Thoracic aorta (tissue), 2 donors: ENCODE measurements at places on chromosomes 1 and 21.

DNA sequence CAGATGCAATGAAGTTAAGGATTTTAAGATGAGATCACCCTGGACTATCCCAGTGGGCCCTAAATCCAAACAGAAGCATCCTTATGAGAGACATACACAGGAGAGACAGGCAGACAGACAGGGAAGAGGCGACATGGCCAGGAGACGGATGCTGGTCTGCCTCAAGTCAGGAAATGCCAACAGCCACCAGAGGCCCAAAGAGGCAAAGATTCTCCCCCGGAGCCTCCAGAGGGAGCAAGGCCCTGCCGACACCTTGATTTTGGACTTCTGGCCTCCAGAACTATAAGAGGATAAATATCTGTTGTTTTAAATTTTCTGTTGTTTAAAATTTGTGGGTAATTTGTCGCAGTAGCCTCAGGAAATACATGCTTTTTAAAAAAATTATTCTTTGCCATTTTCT is 116.4 kb downstream of the GLIS1 start:
- no peak for DNase-seq

GRCh38 chr1:39973503-39974135 is 18.7 kb downstream of the MFSD2A start:
- DNase-seq, result peak; percentile 17

- DNase-seq, result no peak
Observed at GRCh38 chr1:154801234-154802011, 68.7 kb downstream of the KCNN3 start.

- no peak for DNase-seq
Observed at GRCh38 chr1:210074904-210075303, 136.9 kb downstream of the SYT14 start.

DNA sequence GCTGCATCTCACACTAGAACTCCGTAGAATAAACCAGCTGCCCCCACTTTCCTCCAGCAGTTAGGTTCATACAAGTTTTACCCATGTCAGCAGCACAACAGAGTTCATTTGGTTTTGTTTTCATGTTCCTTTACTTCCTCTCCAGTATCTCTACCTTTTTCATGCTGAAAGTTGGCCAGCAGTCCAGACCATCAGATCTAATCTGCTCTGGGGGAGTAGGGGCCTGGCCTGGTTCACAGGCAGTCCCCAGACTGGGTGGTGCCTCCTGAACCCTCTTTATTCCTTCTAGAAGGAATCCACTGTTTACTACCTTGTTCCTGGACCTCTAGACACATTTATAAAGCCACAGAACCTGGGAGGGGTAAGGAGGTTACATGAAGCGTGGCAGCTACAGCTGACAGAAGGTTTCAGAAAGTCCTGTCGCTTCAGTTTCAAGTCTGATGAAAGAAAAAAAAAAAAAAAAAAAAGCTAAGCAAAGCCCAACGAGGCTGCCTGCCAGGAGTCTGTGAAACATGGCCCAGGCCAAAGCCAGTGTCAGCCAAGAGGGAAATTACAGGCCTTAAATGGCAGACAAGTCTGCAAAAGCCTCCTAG is 184.6 kb upstream of the JUN start:
- DNase-seq, result peak; percentile 33

DNA sequence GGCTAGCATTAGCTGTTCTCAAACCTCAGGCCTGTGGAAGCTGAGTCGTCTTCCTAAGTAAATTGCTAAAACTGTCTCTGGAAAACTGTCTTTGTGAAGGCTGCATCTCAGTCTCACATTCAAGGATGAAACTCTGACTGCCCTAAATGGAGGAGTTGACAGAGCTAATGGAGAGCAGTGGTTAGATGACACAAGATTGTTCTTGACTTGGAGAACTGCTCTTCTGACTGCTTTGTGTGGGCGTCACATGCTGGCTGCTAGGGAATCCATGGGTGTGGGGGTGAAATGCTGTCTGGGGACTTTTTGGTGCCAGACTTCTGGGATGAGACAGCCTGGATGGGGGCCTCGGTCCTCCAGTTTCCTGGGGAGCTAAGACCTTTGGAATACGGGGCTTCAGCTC is 24.5 kb upstream of the TSPAN2 start:
- DNase-seq, result no peak

GRCh38 chr1:90526954-90527353 is 190.1 kb downstream of the BARHL2 start:
- DNase-seq, result no peak

DNA sequence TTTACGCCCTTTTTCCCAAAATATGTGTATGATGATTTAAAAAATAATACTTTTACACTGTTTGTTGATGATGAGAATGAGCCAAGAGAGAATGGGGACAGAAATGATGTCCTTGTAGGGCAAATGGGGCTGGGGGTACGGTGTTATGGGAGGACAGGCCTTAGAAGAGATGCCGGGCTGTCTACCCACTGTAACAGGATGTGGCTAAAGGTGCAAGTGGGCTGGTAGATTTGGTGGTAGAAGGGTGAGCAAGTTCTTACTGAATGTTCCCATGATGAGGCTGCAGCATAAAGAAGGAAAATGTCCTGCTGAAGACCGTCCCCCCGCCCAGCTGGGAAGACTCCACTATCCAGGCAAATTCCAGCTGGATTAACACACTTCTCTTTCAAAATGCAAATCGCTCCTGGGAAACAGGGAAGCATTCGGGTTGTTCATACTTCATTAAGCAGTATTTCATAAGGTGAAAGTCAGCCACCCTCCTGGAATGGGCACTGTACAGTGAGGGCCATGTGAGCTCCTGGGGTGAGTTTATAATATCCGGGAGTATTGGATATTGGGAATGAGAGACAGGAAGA is 14.0 kb downstream of the GPA33 start:
- no peak for DNase-seq

DNA sequence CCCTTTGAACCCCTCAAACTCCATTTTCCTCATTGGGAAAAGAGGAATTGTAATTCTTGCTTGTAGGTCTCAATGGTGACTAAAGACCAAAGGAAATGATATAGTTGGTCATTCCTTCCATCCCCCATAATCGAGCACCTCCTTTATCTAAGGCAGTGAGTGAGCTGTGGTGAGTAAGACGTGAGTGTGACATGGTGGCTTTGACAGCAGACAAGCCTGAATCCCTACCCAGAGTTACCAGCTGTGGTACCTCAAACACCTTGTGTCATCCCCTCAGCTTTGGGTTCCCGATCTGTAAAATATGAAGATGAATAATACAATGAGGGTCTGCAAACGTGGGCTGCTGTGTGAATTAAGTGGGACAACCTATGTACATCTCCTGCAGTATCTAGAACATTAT is 8.4 kb downstream of the TRAF5 start:
- no peak for DNase-seq

GRCh38 chr1:38129971-38130370 is 83.4 kb upstream of the POU3F1 start:
- DNase-seq, result no peak

GRCh38 chr1:27752360-27752759 is 20.7 kb upstream of the STX12 start:
- no peak for DNase-seq

DNA sequence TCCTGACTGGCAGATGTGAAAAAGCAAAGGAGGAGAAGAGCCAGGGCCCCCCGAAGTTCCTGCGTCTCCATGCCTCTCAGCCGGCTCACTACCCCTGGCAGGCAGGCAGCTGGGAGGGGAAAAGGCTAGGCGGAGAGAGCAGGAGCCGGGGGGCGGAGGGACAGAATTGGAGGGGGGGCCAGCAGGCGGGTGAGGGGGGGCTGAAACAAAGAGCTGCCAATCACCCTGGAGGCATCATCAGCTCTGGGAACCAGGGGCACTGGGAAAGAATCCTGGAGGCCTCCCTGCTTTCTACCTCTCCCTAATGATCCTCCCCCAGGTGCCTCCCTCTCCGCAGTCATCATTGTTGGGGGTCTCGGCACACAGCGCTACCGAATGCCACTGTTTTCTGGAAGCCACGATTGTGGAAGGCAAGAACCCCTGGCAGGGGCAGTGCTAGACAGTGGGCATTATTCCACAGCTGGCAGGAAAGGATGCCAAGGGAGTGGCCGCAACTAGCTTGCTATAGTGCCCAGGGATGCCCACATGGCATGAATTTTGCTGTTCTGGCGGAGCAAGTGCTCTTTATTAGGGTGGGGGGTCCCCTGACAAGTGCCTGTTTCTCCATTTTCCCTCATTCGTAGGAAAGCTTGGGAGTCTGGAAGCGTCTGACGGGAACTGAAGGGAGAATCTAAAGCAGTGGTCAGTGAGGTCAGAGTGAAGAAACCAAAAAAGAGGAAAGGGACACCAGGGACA is at the start of gene THBS3:
Gene THBS3 (minus strand): TSS at position 92 of the 735 bp plus-strand sequence. CDS start 21 bp downstream, at position 71.
- DNase-seq, result no peak

DNA sequence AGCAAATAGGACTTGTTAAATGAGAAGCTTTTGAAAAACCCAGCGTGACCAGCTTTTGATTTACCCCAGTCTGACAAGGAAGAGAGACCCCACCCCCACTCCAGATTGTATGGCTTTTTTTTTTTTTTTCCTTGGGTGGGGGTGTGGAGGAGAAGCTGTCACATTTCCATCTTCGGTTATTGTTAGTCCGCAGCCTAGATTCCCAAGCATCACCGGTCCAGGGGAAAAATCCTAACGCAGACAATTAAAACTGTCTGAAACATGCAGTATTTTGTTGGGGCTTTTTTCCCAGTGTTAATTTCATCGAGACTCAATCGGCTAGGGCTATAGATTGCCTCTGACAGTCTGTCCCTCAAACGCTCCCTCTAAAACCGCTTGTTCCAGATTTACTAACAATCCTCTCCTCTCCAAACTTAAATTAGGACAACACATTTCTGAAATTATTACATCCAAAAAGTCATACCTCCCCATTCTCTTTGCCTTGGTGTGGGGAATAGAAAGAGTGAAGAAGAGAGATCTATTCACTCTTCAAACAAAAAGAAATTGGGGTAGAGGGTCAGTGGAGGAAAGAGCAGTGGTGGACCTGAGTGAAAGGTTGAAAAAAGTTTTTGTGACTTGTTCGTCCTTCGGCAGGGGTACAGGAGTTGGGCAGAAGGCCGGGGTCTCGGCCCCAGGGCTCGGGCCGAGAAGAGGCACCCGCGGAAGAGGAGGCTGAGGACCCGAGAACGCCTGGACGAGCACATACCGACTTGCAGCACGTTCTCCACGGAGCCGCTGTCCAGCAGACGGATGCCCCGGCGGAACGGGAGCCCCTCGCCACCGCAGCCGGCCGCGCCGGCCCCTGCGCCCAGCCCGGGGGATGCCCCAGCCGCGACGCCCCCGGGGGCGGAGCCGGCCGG is 1.1 kb downstream of the ZSWIM5 start:
- no peak for DNase-seq

- no peak for DNase-seq
Observed at GRCh38 chr1:33257772-33258712, 1.8 kb downstream of the ZNF362 start.

- DNase-seq, result no peak
Observed at GRCh38 chr1:36123356-36123755, 1.7 kb downstream of the COL8A2 start.

GRCh38 chr1:55538428-55538827 is 323.3 kb upstream of the USP24 start:
- no peak for DNase-seq

- no peak for DNase-seq
Observed at GRCh38 chr1:180503280-180503862, 994 bp upstream of the ACBD6 start.

GRCh38 chr1:105779727-105780126 is 1276.7 kb upstream of the PRMT6 start:
- DNase-seq, result no peak

DNA sequence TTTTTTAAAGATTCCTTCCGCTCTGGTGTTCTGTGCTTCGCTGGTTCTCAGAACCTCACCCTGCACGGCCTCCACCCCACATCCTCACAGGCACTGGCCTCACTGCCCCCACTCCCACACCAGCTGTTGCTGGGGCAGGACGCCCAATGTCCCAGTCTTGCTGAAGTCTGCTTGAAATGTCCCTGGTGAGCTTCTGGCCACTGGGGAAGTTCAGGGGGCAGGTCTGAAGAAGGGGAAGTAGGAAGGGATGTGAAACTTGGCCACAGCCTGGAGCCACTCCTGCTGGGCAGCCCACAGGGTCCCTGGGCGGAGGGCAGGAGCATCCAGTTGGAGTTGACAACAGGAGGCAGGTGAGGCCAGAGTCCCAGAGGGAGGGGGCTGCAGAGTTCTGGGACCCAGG is at the start of gene C1QA:
Gene C1QA (plus strand): TSS at position 276 of the 400 bp plus-strand sequence. CDS start 989 bp downstream, outside the sequence.
- DNase-seq, result no peak

DNA sequence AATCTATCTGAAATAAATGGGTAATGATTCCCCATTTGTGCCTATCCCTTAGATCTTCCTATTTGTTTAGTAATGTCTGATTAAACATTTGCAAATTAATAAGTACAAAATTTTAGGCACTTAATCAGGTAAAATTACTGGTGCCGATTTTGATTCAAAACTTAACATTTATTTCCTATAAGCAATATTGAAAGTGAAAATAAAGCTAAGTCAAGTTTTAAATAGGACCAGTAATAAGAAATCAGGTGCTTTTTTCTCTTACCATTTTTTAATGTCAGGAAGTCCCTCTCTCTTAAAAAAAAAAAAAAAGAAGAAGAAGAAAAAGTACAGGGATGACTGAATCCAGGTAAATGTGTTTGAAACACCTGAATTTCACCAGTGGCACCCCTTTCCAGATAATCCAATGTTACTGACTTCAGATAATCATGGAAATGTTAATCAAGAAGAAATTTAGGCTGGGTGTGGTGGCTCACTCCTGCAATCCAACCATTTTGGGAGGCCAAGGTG is 836 bp upstream of the GBP4 start:
- DNase-seq, result no peak

DNA sequence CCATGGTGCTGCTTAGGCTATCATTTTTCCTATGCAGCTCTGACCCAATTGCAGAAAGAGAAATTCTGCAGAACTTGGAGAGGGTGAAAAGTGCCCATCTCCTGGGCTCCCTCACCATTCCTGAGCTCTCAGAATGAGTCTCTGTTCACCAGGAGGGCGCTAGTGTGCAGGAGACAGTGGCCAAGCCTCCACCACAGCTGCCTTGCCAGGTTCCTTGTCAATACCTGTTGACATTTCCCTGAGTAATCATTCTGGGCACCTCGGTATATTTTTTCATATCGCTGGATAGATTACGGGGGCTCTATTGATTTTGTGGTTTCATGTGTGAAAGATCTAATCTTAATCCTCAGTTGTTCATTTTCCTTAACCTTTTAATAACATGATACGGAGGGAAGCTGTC is 13.0 kb upstream of the C8B start:
- no peak for DNase-seq

DNA sequence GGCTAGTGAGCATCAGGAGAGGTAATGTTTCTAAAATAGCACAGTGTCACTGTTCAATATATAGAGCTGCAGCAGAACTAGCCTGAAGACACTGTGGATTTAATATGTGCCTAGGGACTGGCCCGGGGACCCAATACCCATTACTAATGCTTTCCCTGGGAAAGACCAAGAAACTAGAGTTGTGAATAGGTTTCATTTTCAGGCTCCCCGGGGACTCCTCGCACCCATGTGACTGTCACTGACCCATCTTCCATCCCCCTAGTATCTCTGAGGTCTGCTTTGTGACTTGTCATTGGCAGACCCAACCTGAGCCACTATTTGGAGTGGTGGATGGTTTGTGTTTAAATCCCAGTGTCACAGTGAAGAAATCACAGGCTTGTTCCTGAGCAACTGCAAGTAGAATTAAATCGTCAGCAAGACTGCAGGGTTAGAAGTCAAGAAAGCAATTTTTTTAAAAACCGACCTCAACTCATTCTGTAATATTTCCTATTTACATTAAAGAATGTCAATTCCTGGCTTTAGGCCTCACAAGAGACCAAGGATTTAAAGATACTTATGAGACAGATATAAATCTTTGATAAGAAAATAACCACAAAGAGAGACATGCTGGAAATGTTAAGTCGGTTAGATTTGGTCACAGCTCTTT is 130.0 kb upstream of the TNR start:
- DNase-seq, result no peak

- no peak for DNase-seq
Observed at GRCh38 chr1:43034195-43034658, 75.6 kb upstream of the SLC2A1 start.

GRCh38 chr1:40401473-40402201 is 28.1 kb downstream of the SMAP2 start:
- DNase-seq, result no peak
